Mesenteric fat pad (tissue), 1 donor: ENCODE measurements at places on chromosomes 4 and X. TPM values are rescaled to one million over a fixed set of nuclear protein-coding genes. Genes with fewer than 3 reads are reported as not detected.
A peak's percentile ranks its signal among the peaks of the same experiment; 100 is the strongest.

DNA sequence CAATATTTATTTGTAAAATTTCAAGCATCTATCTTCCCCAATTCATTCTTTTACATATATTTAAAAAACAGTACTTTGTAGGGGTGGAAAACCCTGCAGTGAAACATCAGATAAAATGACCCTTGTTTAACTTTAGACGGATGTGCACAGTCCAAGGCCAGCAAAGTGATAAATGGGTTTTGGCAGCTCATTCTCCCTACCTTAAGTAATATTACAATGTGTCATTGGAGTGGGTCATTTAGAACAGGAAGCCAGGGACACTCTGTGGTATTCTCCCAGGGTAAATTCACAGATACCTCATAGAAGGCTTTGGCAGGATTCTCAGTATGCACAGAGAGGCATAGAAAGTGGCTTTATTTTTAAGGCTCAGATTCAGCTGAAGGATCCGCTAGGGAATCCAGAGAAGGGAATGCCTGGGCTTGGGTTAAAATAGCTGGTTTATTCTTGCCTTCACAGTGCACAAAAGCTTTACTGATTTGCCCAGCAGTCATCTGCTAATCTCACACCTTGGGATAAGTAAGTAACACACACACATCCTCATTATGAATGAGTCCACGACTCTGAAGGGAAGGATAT is 206.7 kb downstream of the RASL11B start:
- DNase-seq: no peak

- DNase-seq: peak; percentile 65
Observed at GRCh38 chr4:183627979-183628588, 30.9 kb downstream of the RWDD4 start.

GRCh38 chrX:125709074-125709473 is 389.4 kb downstream of the TEX13C start:
- DNase-seq: no peak

GRCh38 chr4:116275006-116275405 is 810.4 kb downstream of the TRAM1L1 start:
- DNase-seq: no peak

DNA sequence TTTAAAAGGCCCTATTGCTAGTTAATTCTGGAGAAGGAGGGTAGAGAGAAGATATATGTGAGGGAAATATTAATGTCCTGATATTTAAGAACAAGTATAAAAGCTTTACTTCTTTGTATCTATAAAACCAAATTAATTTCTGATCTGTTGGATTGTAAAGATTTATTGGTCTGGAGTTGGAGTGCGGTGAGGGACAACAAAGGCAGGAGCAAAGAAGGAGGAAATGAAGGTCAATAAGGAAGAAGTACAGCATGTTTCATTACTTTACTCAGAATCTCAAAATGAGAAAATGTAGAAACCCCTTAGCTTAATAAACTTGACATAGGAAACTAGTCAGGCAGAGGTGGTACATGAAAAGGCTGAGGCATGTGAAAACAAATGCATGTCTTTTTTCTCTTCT is 192.9 kb downstream of the PALLD start:
- no peak for DNase-seq

- DNase-seq: no peak
Observed at GRCh38 chr4:52052475-52052780, 1.3 kb downstream of the SPATA18 start.

- DNase-seq: no peak
Observed at GRCh38 chr4:186650401-186651180, 73.1 kb downstream of the FAT1 start.

DNA sequence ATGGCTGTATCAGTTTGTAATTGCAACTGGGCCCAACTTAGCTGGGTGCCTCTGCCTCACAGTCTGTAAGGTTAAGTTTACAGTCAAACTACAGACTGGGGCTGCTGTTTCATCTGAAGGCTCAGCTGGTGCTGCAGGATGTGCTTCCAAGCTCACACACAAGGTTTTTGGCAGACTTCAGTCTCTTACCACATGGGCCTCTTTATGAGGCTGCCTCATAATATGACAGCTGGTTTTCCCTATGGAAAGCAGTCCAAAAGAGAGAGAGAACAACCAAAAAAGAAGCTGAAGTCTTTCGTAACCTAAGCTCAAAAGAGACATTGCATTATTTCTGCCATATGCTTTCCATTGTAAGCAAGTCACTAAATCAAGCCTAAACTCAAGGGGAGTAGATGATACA is 271.7 kb downstream of the DCTD start:
- no peak for DNase-seq

GRCh38 chr4:7964890-7965662 is 25.4 kb upstream of the AFAP1 start:
- DNase-seq: no peak

- DNase-seq: no peak
Observed at GRCh38 chr4:87499403-87500091, 29.6 kb downstream of the SPARCL1 start.

- DNase-seq: peak; percentile 49
Observed at GRCh38 chr4:6502147-6502546, 29.7 kb upstream of the PPP2R2C start.

GRCh38 chr4:132592340-132592739 is 556.8 kb upstream of the PCDH10 start:
- no peak for DNase-seq

GRCh38 chr4:85370400-85371032 is 104.4 kb upstream of the ARHGAP24 start:
- DNase-seq: no peak

GRCh38 chr4:64682946-64683345 is 273.7 kb upstream of the TECRL start:
- no peak for DNase-seq

- DNase-seq: no peak
Observed at GRCh38 chrX:40054793-40055192, 43.0 kb downstream of the BCOR start.

- DNase-seq: no peak
Observed at GRCh38 chr4:184533908-184534307, 59.6 kb upstream of the IRF2 start.

GRCh38 chrX:123060986-123061385 is 123.1 kb upstream of the GRIA3 start:
- DNase-seq: no peak

DNA sequence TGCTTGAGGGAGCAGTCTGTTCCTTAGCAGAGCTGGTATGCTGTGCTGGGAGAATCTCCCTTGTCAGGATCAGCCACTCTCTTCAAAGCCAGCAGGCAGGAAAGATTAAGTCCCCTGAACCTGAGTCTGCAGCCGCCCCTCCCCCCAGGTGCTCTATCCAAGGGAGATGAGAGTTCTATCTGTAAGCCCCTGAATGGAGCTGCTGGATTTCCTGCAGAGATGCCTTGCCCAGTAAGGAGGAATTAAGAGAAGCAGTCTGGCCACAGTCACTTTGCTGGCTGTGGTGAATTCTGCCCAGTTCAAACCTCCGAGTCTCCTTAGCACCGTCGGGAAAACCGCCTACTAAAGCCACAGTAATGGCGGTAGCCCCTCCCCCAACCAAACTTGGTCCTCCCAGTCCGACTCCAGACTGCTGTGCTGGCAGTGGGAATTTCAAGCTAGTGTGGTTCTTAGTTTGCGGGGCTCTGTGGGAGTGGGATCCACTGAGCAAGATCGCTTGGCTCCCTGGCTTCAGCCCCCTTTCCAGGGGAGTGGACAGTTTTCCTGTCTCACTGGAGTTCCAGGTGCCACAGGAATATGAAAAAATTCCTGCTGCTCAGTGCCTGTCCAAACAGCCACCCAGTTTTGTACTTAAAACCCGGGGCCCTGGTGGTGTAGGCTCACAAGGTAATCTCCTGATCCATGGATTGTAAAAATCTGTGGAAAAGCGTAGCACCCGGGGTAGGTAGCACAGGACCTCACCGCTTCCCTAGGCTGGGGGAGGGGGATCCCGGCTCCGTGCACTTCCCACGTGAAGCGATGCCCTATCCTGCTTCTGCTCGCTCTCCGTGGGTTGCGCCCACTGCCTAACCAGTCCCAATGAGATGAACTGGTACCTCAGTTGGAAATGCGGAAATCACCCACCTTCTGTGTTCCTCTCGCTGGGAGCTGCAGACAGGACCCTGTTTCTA is 38.0 kb downstream of the RAB28 start:
- DNase-seq: no peak

GRCh38 chr4:22014222-22014741 is 65.7 kb upstream of the KCNIP4 start:
- DNase-seq: no peak

DNA sequence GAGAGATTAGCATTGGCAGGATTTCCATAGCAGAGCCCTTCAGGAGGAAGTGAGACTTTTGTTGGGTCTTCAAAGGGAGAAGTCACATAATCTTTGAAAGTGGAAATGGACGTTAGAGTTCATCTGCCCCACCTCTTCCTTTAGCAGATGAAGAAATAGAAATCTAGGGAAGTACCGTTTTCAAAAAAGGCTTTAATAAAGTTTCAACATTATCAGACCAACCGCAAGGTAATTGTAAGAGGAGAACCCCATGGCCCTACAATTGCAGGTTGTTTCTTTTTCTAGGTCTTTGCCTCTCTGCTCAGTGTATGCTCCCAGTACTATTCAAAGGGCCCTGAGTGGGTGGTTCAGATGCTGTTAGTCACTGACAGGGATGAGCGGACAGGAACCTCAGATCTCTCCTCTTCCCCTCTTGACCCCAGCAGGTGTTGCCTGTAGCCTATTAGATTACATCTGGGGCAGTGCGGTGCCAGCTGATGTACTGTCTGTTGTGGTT is 48.6 kb upstream of the AP1S2 start:
- DNase-seq: no peak

- DNase-seq: no peak
Observed at GRCh38 chrX:19616959-19617358, 101.7 kb upstream of the MAP3K15 start.

- DNase-seq: no peak
Observed at GRCh38 chr4:180150818-180151217, 2092.4 kb upstream of the TENM3 start.

TRAM1L1 gene
- 0.64 TPM for total RNA-seq

RBM41 gene
- 10.9 TPM for total RNA-seq

CXCL11 gene
- not detected for total RNA-seq

ZFP42 gene
- total RNA-seq: not detected

SASH3 gene
- total RNA-seq: 24.3 TPM

AKAP4 gene
- total RNA-seq: not detected

LSM6 gene
- total RNA-seq: 36.5 TPM

SPANXD gene
- not detected for total RNA-seq

CEP44 gene
- 7.9 TPM for total RNA-seq

F9 gene
- not detected for total RNA-seq

DDX53 gene
- total RNA-seq: not detected

UCP1 gene
- total RNA-seq: not detected
